ENCODE measurements at places on chromosomes 7 and 10.

GRCh38 chr7:33981671-33982424 lies 76.5 kb downstream of the BMPER start:
- DNase-seq, result no peak

DNA sequence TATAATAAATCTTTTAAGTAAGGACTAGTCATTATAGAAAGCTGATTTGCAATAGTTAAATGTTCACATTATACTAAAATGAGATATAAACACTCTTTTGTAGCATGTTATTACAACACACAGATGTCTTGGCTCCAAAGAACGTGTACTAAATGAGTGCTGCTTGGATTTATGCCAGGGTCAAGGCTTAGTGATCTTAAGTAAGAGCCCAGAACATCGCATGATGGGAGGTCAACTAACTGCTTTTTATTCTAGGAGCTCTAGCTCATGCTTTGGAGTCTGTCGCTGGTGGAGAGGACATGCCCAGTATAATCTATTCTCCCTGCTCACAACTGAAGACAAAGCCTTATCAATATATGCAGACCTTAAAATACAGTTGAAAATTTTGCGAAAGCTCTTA lies 315.1 kb downstream of the BBS9 start:
- DNase-seq, result no peak

- no peak for DNase-seq
These were observed 39.3 kb downstream of the UBE3C start for GRCh38 chr7:157177983-157178381.

- DNase-seq, result no peak
These were observed 116.7 kb downstream of the CYP26A1 start for GRCh38 chr10:93190372-93190771.

DNA sequence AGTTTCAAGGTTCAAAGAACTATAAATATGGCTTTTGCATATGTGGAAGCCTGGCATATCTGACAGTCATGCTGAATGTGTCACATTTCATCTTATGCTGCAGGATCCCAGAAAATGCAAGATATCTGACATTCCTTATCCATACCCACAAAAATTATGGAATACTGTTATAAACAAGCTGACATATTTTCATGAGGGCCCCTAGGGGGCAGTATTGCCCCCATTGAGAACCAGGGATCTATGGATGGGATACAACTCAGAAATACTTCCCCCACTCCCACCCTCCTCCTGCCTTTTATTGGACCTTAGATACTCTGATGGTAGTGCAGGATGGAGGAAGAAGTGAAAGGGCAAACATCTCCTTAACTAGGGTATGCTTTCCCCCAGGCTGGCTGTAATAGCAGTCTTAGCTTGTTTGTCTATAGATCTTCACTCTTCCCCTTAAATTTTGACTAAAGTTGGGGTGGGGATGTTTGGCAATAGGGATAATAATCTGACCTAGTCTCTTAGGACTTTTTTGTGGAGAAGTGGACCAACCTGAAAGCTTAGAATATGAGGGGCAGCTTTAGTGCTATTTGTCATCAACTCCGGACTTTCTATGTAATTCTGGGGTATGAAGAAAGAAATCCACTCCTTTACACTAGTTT lies 3.5 kb upstream of the GNGT1 start:
- peak; percentile 12 for DNase-seq

DNA sequence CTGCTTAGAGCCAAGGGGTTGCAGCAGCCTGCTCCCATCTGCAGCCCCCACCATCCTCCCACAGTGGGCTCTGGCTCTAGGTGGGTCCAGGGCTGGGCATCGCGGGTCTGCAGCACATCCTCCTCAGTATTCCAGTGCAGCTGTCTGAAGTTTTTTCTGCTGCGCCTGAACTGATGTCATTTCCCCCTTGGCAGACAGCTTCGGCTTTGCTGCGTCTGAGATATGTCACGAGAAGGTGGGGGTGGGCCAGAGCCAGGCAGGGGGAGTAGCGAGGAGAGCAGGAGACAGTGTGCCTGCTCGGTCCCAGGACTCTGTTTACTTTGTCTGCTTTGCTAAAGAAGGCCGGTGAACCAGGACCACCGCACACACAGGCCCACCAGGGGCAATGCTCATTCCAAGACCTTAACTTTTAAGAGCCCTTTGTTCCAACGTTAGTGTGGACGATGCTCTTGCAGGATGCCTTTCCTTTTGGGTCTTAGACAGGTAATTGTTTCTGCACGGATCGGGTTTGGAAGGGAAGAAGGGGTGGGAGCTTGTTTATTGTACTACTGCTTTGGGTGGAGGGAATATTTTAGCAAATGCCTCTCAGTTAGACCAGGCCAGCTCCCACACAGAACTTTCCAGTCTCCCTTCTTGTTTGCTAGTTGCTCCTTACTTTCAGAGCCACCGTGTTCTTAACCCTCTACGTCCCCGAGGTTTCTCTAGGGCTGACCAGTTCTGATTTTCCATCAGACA lies 32.4 kb downstream of the WBP1L start:
- DNase-seq, result no peak

DNA sequence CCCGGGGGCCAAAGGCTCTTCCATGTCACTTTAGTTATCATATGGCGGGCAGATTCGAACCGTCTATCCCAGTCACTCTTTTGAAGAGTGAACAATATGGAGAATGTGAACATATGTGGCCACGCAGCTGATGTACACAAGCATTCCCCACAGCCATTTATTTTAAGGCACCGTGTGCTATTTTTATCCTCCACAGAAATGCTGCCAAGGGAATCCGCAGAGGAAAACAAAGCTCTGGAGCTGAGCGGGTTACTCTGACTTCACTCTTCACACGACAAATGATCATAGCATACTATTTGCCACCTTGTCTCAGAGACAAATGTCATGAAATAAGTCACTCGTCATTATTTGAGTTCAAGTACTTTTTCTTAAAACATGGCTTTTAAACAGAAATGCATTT lies 100.3 kb downstream of the CTBP2 start:
- no peak for DNase-seq

DNA sequence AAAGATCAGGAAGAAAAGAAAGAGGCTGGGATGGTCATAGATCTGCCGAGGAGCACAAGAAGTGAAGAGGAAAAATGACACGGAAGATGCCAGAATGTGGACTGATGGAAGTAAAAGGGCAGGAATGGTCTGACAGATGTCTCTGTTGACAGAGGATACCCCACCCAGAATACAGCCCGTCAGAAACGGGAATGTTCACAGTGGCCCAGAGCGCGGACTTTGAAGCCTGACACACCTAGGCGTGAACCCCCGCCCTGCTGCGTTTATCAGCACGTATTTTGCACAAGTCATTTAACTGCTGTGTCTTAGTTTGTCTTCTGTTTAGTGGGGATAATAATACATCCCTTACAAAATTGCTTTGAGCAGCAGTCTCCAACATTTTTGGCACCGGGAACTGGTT lies 27.1 kb downstream of the AKR1B1 start:
- DNase-seq, result no peak

DNA sequence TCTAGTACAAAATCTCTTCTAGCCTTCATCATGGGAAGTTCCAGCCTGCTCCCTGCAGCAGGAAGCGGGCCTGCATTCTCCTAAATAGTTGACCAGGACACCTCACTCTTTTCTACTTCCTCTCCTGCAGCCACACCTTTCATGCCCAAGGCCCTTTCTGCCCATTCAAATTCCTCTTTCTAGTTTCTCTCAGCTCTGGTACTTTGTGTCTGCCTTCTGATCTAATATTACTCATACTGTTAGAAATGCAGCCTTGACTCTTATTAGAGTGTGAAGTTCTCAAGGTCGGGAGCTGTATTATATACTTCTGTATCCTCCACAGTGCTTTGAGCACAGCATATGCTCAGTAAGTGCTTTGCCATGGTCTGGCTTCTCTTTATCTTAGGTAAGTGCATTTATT lies 103.1 kb downstream of the PRKCQ start:
- no peak for DNase-seq

DNA sequence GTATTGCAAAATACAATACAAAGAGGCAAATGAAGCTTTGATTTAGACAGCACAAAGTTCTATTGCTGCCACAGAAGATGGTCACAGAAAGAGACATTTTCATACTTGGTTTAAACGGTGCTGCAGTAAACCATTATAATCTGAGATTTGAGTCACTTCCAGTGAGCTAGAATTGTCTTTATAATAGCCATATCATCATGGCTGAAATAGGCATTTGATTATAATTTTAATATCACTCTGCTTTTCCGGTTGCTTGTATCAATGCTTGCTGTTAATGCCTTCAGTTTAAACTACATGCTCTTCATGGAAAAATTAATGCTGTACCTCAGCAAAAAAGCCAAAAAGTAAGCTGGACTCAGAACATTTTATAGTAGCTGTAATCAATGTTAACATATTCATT lies 48.5 kb downstream of the CPEB3 start:
- DNase-seq, result no peak

DNA sequence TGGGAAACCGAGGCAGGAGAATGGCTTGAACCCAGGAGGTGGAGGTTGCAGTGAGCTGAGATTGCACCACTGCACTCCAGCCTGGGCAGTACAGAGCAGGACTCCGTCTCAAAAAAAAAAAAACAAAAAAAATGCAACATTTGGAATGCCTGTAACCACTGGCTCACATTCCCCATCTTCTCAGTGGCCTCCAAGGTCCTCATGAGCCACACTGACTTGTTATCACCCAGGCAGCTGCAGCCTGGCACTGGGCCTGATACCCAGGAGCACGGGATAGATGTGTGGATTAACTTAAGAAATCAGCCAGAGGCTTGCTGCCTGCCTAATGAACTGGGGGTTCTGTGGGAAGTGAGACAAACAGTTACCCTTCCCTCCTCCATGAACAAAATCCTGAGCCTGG lies 23.0 kb downstream of the JCAD start:
- no peak for DNase-seq

GRCh38 chr10:110137142-110137545 lies 70.3 kb upstream of the MXI1 start:
- DNase-seq, result peak; percentile 39

GRCh38 chr7:138980563-138981291 lies 462 bp downstream of the KIAA1549 start:
- no peak for DNase-seq

- DNase-seq, result no peak
These were observed 715.5 kb downstream of the SORCS3 start for GRCh38 chr10:105356626-105357025.

DNA sequence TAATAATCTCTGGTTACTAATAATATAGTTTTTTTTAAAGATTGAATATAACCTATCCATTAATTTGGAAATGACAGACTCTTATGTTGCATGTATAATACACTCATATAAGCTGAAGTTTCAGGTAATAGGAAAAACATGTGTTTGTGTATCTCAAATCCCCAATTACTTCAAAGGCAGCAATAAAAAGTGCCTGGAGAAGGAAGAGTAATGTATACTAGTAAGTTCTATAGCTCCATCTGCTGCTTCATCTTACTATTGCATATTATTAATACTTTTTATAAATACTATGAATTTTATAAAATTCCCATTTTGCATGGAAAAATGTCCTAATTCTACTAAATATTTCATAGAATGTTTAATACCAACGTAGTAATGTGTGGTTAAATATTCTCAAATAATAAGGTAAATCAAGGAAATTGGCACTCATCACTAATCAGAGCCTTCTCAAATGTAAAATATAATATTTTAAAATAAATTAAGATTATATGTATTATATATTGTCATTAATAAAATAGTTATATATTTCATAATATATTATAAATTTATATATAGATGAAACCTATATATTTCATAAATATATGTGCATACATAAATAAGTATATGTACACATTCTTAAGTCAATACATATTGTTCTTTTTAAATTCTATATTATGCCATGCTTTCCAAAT lies 311.9 kb downstream of the HGF start:
- DNase-seq, result no peak

GRCh38 chr10:20863008-20863407 lies 34.1 kb downstream of the NEBL start:
- no peak for DNase-seq

DNA sequence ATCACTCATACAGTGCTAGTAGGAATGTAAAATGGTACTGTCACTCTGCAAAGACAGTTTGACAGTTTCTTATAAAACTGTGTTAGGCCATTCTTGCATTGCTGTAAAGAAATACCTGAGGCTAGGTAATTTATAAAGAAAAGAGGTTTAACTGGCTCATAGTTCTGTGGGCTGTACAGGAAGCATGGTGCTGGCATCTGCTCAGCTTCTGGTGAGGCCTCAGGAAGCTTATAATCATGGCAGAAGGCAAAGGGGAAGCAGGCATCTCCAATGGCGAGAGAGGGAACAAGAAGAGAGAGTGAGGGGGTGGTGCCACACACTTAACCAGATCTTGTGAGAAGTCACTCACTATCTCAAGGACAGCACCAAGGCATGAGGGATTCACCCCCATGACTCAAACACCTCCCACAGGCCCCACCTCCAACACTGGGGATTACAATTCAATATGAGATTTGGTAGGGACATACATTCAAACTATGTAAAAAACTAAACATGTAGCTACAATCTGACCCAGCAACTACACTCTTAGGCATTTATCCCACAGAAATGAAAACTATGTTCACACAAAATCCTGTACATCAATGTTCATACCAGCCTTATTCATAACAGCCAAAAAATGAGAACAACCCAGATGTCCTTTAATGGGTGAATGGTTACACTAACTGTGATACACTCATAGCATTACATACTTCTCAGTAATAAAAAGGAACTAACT lies 5.0 kb downstream of the ALDH18A1 start:
- DNase-seq, result no peak

DNA sequence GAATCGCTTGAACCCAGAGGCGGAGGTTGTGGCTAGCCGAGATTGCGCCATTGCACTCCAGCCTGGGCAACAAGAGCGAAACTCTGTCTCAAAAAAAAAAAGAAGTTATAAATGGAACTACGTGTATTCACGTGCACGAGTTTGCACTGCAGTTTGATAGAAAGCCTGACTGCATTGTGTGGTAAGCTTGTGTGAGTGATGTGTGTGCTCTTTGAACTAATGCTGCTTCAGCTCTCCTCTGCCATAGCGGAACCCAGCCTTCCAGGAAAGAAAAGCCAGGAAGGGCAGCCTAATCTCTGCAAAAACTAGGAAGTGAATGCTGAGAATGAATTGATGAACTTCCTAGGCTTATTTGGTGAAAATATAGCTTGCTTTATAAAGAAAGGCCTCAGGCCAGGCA lies 15.6 kb upstream of the MKRN1 start:
- DNase-seq, result no peak

GRCh38 chr10:101749047-101750016 lies 26.6 kb downstream of the FGF8 start:
- DNase-seq, result no peak

DNA sequence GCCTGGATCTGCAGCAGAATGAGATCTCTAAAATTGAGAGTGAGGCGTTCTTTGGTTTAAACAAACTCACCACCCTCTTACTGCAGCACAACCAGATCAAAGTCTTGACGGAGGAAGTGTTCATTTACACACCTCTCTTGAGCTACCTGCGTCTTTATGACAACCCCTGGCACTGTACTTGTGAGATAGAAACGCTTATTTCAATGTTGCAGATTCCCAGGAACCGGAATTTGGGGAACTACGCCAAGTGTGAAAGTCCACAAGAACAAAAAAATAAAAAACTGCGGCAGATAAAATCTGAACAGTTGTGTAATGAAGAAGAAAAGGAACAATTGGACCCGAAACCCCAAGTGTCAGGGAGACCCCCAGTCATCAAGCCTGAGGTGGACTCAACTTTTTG lies 21.4 kb downstream of the LRRC17 start:
- no peak for DNase-seq

- DNase-seq, result no peak
These were observed 498 bp upstream of the ST7 start for GRCh38 chr7:116952635-116953371.

GRCh38 chr10:75207079-75207856 lies 3.3 kb upstream of the VDAC2 start:
- DNase-seq, result no peak
